ENCODE measurements at places on chromosomes 3 and 15.

- no peak for DNase-seq
Observed at GRCh38 chr3:53835257-53835656, 11.0 kb downstream of the CHDH start.

DNA sequence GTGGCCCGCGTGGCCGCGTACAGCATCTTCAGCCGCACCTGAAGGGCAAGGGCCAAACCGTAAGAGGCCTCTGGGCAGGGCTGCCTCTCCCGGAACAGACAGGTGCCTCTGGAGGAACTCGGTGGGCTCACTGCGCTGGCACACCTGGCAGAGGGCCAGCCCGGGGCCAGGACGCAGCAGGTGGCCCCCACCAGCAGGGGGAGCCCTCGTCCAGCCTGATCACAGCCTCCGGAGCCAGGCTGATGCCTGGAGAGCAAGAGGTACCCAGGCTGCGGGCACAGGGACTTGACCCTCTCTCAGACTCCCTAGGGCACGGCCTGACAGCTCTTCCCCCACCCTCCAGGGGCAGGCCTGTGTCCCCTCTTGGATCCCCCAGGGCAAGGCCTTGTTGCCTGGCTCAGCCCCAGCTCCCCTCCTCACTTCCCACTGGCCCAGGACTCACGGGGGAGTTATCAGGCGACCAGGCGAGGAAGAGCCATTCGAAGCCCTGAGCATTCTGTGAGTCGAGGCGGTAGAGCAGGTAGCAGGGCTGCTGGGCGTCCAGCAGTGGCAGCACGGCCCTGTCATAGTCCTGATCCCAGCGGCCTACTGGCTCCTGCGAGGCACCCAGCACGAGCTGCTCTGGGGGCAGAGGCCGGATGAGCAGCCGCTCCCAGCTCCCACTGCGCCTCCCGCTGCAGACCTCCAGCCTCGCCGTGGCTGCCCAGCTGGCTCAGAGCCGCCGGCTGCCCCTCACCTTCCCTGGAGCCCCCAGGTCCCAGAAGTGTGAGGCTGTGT is 6.2 kb upstream of the TLR9 start:
- DNase-seq = peak; percentile 85

DNA sequence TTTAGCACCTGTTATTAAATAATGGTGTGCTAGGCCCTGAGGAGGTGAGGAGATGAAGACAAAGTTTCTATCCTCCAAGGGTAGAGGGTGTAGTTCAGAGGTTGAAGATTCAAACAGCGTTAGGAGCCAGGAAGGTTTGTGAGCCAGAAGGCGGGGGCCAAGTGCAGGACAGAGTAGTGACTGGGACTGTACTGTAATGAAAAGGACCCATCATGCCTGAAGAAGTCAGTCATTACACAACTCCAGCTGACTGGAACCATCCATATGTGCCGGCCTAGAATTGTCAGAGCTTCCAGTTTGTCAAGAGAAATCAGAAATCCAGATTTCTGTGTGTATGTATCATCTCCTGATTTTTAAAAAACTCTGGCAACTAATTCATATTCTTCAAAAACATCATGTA is 54.8 kb downstream of the FILIP1L start:
- DNase-seq = no peak

DNA sequence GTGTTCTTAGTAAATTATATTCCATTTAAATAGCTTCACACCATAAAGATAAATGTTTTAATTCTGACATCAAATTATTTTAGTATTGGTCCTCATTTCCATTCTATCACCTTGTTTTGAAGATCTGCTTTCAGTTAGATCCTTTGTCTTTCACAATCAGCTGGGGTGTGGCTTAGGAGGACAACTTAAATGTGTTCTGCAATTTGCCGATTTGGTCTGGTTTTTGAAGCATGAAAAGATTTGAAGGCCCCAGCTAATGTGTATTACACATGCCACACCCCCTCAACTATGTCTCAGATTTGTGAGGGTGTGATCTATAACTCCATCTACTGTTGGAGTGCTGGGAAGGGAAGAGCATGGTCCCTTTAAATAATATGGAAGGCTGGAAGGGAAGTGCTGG is 516.1 kb upstream of the GOLIM4 start:
- DNase-seq = no peak

GRCh38 chr15:90002428-90002844 is 1.3 kb downstream of the ZNF710 start:
- no peak for DNase-seq

GRCh38 chr3:73018790-73019441 is 22.3 kb downstream of the PPP4R2 start:
- DNase-seq = no peak

- DNase-seq = no peak
Observed at GRCh38 chr15:29859973-29860715, 37.9 kb upstream of the TJP1 start.

GRCh38 chr3:62028236-62028635 is 345.1 kb downstream of the FEZF2 start:
- no peak for DNase-seq

DNA sequence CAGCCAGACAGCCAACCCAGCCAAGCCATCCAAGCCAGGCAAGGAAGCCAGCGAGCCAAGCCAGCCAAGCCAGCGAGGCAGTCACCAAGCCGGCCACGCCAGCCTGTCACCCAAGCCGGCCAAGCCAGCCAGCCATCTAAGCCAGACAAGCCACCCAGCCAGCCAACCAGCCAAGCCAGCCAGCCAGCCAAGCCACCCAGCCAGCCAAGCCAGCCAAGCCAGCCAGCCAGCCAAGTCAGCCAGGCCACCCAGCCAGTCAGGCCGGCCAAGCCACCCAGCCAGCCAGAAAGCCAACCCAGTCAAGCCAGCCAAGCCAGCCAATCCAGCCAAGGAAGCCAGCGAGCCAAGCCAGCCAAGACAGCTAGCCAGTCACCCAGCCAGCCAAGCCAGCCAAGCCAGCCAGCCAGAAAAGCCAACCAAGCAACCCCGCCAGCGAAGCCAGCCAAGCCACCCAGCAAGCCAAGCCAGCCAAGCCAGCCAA is 201.2 kb downstream of the GOLGA6L6 start:
- no peak for DNase-seq

DNA sequence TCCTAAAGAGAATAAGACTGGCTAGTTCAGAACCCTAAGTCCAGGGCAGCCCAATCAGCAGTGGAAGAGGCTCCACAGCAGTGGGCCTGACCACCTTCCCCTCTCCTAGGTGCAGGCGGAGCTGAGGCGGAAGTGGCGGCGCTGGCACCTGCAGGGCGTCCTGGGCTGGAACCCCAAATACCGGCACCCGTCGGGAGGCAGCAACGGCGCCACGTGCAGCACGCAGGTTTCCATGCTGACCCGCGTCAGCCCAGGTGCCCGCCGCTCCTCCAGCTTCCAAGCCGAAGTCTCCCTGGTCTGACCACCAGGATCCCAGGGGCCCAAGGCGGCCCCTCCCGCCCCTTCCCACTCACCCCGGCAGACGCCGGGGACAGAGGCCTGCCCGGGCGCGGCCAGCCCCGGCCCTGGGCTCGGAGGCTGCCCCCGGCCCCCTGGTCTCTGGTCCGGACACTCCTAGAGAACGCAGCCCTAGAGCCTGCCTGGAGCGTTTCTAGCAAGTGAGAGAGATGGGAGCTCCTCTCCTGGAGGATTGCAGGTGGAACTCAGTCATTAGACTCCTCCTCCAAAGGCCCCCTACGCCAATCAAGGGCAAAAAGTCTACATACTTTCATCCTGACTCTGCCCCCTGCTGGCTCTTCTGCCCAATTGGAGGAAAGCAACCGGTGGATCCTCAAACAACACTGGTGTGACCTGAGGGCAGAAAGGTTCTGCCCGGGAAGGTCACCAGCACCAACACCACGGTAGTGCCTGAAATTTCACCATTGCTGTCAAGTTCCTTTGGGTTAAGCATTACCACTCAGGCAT is 33.7 kb downstream of the VIPR1 start:
- no peak for DNase-seq

GRCh38 chr3:57958642-57959422 is 49.4 kb upstream of the FLNB start:
- no peak for DNase-seq

GRCh38 chr15:97903971-97904572 is 56.4 kb upstream of the ARRDC4 start:
- no peak for DNase-seq

DNA sequence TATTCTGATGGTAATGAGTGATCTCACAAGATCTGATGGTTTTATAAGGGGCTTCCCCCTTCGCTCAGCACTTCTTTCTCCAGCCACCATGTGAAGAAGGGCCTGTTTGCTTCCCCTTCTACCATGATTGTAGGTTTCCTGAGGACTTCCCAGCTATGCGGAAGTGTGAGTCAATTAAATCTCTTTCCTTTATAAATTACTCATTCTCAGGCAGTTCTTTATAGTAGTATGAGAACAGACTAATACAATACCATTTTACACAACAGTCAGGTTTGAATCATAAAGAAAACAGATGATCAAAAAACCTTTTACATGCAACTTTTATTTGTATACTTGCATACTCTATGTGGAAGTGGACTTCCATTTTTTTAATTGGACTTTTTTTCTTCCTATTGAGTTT is 46.7 kb upstream of the CBLB start:
- DNase-seq = no peak

GRCh38 chr3:169062501-169062900 is 601.0 kb downstream of the MECOM start:
- DNase-seq = no peak

DNA sequence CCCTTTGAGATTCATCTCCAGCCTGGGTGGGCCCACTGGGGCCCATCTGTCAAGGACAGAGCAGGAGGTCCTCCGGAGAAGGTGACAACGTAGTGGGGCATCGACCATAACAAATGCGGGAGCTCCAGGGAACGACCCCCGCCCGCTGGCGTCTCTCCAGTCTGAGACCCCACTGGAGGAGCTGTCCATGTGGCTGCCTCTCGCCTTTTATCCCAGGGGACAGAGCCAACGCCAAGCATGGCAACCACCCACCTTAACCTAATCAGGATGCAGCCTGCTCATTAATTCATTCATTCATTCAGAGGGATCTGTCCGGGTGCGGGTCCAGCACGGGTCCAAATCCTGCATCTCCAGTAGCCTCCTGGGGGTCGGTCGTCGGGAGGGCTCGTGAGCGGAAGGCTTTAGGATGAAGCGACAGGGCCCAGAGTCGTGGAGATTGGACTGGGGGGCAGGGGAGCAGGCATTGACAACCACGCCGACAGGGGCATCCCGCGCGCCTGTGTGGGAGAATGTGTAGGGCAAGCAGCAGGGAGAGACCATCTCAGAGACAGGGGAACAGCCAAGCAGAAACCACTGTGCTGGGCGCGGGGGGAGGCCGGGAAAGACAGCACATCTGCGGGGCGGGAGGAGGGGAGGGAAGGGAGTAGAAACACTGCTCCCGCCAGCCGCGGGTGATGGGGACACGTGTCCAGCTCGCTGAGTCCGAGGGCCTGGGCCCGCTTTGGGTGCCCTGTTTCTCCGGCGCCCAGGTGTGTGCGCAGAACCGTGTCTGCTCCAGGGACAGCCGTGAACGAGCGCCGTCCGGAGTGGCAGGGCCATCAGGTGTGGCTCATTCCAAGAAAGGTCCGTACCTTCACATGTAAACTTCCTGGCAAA is 1.9 kb downstream of the PIGZ start:
- DNase-seq = no peak

DNA sequence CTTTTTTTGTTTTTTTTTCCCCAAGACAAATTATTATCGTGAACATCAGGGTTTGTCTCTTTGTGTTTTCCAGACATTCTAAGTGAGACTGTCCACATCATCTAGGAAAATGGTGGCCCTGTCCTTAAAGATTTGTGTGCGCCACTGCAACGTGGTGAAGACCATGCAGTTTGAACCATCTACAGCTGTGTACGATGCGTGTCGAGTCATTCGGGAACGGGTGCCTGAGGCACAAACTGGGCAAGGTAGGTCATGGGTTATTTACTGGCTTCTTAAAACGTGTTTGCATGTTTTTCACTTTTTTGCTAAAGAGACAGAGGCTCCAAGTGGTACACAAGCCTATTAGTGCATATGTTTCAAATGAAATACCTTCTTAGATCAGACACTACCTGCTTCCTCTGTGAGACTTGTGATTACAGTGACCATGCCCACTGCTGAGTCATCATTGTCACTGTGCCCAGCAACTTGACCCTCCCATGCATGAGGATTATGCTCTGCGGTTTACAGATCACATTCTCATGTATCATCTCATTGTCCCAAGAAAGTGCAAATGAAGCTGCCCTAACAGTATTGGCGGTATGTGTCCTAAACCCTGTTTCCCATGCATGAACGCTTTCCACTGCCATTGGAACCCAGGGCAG is 395.2 kb upstream of the TPM1 start:
- no peak for DNase-seq

DNA sequence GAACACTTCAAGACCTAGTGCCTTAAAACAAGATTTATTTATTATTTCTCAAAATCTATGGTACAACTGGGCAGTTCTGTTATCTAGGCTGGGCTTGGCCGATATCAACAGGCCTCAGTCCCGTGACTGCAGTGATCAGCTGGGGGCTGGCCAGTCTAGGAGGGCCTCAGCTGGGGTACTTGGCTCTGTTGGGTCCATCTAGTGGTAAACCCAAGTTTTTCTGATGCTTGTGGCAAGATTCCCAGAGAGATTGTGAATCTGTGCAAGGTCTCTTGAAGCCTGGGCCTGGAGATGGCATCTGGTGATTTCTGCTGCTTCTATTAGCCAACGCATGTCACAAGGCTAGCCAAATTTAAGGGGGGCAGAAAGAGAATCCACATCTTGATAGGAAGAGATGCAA is 482.4 kb upstream of the SGO1 start:
- no peak for DNase-seq

- no peak for DNase-seq
Observed at GRCh38 chr15:78739996-78740903, 71.0 kb downstream of the ADAMTS7 start.

DNA sequence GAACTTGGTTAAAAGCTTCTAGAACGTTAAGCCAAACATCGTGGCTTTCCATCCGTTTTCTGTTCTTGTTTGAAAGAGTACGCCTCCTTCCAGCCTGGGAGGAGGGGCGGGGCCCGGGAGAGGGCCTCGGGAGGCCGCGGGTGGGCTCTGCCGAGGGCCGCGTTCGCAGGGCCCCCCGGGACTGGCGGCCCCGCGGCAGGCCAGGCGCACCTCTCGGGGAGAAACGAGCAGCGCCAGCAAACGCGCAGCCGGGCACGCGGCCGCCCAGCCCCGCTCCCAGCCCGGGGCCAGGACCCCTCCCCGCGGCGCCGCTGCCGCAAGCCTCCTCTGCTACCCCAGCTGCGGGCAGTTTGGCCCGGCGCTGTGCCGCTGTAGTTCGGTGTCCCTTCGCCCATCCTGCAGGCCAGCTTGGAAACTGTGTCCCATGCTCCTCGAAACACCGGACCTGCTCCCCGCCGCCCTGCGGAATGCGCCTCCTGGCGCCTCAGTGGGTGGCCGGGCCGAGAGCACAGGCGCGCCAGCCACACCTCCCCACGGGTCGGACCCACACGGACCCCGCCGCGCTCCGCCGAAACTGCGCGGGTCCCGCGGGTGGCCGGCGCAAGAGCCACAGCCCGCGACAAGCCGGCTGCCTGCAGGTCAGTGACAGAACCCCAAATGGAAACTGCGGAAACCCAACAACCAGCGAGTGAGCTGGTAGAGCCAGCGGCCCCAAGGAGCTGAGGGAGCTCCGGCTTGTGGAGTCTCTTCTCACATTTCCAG is 2.3 kb downstream of the OCA2 start:
- no peak for DNase-seq

All from stimulated activated CD8-positive, alpha-beta memory T cell treated with anti-CD3 and anti-CD28 coated beads, Interleukin-15, amount 100 ng/mL, for 1 hour (primary cell).